Activated CD4-positive, alpha-beta T cell treated with anti-CD3 and anti-CD28 coated beads, Interleukin-2, amount 50 U/mL, for 16 hours (primary cell): ENCODE measurements at places on chromosomes 4 and X.

DNA sequence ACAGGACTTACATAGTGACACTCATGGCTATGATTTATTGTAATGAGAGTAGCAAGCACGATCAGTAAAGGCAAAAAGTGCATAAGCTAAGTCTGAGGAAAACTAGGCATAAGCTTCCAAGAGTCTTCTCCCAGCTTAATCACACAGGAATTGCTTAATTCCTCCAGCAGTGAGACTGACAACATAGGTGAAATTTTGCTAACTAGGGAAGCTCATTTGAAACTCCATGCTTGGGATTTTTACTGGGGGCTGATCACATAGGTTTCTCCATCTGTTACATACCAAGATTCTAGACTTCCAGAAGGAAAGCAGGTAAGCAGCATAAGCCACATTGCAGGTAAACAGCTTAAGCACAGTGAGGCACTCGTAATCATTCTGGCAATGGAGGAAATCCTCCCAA lies 71.8 kb upstream of the FHDC1 start:
- DNase-seq: no peak

GRCh38 chr4:153528705-153529485 lies 62.7 kb downstream of the TMEM131L start:
- DNase-seq: peak; percentile 30

DNA sequence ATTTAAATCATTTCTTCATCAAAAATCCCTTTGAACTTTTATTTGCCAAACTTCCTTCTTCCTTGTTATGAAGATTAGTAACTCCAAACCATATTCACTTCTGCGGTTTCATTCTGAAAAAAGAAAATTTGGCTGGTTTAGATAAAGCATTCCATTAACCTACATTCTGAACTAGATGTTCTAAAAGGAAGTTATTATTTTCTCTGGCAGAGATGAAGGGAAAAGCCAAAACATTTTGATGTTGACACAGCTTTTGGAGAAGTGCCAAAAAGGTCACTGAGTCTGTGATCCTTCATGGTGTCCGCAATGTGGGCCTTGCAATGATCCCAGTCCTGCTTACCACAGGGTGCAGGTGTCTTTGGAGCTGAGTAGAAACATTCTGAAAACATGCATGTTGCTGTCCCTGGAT lies 36.0 kb downstream of the CXCL8 start:
- no peak for DNase-seq

GRCh38 chr4:138406876-138407275 lies 164.7 kb upstream of the SLC7A11 start:
- no peak for DNase-seq

DNA sequence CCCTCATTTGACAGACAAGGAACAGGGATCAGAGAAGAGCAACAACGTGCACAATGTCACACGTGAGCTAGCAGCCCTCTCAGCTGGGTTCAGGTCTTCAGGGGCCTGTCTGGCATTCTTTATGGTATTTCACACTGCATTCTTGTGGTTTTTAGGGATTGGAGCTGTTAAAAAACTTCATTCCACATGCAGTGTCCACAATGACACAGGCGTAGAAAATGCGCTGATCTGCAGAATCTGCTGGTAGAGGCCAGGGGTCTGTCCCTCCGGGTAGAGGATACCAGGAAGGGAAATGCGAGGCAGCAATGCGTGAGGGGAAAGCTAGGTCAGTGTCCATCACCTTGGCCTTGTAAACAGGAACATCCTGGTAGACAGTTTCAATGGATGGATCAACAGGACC lies 36.6 kb downstream of the MAP7D3 start:
- no peak for DNase-seq

DNA sequence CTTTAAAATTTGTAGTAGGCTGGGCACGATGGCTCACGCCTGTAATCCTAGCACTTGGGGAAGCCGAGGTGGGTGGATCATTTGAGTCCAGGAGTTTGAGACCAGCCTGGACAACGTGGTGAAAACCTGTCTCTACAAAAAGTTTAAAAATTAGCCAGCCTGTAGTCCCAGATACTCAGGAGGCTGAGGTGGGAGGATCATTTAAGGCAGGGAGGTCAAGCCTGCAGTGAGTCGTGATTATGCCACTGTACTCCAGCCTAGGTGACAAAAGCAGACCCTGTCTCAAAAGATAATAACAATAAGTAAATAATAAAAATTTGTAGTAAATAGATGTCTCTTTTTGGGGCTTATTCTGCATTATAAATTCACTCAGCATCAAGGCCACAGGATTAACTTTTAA lies 118.5 kb downstream of the IRF2 start:
- DNase-seq: no peak

DNA sequence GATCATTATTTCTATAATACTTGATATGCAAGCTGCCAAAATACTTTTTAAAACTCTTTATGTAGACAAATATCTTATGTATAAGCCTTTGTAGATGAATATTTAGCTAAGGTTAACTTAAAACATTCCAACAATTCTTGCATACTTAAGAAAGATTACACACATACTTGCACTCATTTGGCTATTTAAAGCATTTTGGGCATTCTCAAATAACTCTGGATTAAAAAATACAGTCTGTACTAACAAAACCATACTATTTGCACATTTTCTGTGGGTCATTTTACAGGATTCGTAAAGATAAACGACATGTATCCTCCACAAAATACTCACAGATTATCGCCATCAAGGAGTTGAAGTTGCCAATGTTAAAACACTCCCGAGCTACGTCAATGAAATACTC lies 26.5 kb downstream of the RASGEF1B start:
- DNase-seq: no peak

- DNase-seq: no peak
Measured at GRCh38 chrX:153495362-153495751, 577 bp downstream of the BGN start.

- no peak for DNase-seq
Measured at GRCh38 chr4:26124753-26125321, 196.0 kb upstream of the RBPJ start.

DNA sequence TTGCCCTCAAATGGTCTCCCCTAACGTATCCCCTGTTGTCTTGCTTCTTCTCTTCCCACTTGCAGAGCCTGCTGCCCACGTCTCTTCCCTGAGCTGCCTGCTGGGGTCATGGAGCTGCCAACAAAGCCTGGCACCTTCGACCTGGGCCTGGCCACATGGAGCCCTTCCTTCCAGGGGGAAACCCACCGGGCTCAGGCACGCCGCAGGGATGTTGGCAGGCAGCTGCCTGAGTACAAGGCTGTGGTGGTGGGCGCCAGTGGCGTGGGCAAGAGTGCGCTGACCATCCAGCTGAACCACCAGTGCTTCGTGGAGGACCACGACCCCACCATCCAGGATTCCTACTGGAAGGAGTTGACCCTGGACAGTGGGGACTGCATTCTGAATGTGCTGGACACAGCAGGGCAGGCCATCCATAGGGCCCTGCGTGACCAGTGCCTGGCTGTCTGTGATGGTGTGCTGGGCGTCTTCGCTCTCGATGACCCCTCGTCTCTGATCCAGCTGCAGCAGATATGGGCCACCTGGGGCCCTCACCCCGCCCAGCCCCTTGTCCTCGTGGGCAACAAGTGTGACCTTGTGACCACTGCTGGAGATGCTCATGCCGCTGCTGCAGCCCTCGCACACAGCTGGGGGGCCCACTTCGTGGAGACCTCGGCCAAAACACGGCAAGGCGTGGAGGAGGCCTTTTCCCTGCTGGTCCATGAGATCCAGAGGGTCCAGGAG lies 2.9 kb downstream of the ERAS start:
- DNase-seq: no peak

GRCh38 chrX:45850775-45851433 lies 650.2 kb upstream of the DIPK2B start:
- peak; percentile 44 for DNase-seq

GRCh38 chr4:158333820-158334219 lies 123.5 kb downstream of the TMEM144 start:
- no peak for DNase-seq

DNA sequence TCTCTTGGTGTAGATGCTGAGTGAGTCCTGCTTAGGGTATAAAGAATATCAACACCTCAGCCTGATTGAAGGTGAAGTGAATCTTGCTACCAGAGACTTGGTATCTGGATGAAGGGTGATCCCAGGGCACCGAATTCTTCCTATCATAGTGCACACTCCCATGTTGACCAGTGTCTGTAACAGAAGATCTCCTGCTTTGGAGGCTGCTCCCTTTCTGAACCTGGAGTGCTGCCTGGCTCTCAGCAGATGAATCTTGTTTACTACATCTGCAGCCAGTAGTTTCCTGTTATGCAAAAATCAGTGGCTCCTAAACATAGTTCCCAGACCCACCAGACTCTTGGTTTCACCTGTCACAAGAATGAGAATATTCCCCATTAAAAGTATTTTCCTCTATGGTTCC lies 191.7 kb upstream of the GK2 start:
- no peak for DNase-seq

DNA sequence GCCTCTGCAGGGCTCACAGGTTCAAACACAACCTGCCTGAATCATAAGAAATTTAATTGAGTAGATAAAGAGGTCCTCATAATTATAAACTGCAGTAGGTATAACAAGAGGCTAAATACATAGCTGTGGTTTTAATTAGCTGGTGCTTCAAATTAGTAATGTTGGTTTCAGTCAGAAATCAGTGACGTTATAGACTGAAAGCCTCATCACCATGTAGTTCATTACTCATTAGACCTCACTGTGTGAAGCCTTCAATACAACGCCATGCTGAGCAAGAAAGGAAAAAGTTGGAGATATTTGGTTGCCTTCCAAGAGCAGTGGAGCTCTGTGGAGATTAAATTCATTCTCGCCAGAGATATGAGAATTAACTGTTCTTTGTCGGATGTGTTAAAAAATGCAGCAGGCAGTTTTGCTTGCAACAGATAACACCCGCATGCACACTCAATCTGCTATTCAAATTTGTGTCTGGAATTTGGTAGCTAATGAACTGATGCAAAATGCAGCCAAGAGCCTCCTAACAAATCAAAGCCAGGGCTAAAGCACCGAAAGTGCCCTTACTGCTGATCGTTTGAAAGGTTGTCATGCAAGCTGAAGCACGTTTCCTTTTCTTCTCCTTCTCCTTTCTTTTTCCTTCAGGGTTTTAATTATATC lies 148.9 kb downstream of the AFF2 start:
- no peak for DNase-seq

GRCh38 chr4:931194-931959 lies 739 bp downstream of the GAK start:
- DNase-seq: no peak

DNA sequence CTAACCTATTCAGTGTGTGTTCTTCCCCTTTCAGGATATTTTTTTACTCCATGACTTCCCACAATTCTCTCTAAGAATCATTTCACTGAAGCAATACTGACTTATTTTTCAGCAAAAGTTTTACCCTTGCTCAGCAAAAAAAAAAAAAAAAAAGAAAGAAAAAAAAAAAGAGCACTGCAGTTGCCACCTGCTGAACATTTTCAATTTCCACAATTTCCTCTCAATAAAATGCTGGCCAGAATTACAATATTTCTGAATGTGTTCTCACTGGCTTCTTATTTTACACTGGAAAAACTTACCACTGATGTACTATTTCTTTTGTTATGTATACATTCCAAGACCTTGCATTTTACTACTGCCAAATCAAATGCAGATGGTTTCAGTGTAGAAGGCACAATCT lies 210.4 kb downstream of the PAPSS1 start:
- DNase-seq: no peak

GRCh38 chr4:176340871-176341685 lies 21.3 kb downstream of the SPCS3 start:
- peak; percentile 19 for DNase-seq

DNA sequence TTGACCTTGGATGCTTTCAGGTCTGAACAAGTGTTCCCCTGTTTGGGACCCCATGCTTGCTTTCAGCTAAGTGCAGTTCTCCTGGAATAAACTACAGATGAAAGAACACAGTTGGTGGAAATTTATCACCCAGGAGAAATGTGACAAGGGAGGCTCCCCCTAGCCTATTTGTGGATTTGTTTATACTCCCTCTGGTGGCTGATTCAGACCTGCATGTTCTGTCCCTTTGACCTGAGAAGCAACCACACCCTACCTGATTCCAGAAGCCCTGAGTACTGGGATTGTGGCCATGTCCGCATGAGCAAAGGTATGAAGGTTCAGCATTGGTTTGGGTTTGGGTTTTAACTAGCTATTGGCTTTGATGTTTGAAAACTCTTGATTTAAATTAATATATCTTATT lies 440.9 kb downstream of the MID1IP1 start:
- DNase-seq: peak; percentile 35

- no peak for DNase-seq
Measured at GRCh38 chrX:96407072-96407471, 277.6 kb upstream of the DIAPH2 start.

DNA sequence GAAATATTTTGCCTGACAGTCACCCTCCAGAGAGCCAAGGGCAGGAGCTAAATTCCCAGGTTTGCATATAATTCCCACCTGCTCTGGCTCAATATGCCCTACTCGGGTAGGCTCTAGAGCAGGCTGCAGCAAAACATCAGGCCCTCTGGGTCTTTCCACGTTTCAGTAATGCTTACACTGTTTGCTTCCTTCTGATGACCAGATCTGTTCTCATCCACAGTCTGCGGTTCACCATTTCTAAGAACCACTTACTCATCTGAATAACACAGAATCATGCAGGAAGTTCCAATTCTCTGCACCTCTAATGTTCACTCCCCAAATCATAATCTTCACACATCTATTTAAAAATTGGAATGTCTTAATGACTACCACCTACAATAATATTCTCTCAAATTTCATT lies 141.4 kb downstream of the PPP3CA start:
- DNase-seq: peak; percentile 89

DNA sequence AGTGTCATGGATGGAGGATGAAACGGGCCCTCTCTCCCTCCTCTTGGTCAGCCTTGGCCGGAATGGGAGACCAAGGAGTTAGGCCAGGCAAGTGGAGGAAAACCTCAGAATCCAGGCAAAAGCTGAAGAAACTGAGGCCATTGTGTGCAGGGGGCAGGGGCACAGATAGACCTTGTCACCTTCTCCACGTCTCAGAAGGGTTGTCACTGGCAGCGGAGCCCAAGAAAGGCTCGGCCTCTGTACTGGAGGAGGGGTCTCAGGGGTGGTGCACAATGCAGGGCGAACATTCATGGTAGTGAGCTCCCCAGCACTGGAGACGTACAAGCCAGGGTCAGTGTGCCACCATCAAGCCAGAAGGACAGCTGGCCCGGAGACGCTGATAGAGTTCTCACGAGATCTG lies 139.5 kb downstream of the CPZ start:
- DNase-seq: no peak

GRCh38 chrX:148960060-148960459 lies 459.6 kb downstream of the AFF2 start:
- no peak for DNase-seq

GRCh38 chrX:102845020-102845419 lies 92.1 kb upstream of the RAB40AL start:
- no peak for DNase-seq

- DNase-seq: no peak
Measured at GRCh38 chr4:148634476-148634875, 192.3 kb upstream of the NR3C2 start.

GRCh38 chr4:95537191-95537590 lies 11.6 kb downstream of the UNC5C start:
- no peak for DNase-seq
